ENCODE measurements at places on chromosomes 6 and 20.

DNA sequence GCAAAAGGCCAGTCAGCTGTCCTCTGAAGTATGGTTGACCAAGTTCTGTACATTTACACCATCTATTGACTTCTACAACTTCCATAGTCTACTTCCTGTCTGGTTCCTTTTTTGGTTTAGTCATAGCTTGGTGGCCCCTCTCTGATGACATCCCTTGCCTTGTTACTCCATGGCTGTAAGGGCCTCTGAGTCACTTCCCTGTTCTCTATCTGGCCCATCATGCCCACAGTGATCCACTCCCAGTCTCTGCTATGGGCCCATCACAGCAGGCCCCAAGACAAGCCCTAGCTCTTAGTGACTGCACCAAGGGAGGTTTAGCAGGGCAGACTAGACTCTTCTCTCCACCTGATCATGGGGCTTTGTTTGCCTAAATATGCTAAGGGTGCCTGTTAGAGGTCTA lies 441.6 kb downstream of the HACE1 start:
- no peak for DNase-seq

- no peak for DNase-seq
Measured at GRCh38 chr6:56334937-56335336, 87.6 kb upstream of the COL21A1 start.

DNA sequence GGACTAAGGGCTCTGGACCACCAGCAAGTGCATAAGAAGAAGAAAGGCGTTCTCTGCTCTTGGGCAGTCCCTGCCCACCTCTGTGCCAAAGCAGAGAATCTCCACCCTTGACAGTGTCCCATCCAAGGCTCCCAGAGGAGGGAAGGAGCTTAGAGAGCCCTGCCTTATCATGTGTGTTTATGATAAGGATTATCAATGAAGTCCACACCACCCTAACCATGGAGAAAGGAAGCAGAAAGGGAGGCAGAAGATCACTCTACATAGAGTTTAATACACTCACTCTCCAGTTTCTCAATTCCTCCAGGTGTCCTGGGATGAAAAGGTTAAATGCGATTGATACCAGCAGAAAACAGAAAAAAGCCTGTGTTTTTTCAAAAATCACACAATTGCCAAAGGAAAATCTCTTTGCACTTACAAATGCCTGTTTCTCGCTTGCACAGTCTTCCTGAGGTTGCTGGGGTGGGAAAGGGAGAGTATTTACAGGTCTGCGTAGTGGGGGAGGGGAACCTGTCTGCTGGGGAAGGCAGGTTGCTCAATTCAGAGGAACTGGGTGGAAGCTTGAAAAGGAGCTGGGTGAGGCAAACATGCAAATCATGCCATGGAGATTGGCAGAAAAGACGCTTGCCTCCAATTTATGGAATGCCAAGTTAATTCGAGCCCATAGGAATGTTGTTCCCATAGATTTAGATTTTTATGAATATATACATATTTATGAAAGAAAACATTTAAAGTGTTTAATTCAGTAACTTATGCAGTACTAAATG lies 104.0 kb downstream of the EYA2 start:
- no peak for DNase-seq

DNA sequence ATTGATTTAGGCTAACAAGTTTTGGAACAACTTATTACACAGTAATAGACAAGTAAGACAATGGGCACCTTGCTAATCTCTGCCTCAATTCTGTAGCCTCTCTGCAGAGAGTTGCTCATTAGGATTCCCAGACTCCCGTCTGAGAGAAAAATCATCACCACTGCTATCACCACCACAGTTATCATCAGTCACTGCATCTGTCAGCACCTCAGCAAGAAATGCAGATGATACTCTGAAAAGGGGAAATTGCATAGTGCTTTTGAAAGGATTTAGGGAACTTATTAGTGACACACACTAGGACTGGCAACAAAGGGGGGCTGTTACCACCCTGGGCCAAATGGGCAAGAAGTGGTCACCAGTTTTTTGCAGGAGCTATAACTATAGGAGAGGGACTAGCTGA lies 39.9 kb downstream of the FOXA2 start:
- DNase-seq: no peak

- DNase-seq: no peak
Measured at GRCh38 chr6:158556113-158556512, 3.8 kb upstream of the TMEM181 start.

DNA sequence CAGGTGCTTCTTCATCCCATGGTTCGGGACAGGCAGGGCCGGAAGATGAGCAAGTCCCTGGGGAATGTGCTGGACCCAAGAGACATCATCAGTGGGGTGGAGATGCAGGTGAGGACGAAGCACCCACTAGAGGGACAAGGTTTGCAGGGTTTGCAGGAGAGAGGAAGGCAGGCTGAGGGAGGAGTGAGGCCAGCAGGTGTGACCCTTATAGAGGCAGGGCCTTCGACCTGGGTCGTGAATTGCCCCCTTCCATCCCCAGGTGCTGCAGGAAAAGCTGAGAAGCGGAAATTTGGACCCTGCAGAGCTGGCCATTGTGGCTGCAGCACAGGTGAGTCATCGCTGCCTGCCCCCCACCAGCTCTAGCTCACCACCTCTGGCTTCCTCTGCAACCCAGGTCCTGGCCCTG lies 8.4 kb downstream of the VARS2 start:
- no peak for DNase-seq

DNA sequence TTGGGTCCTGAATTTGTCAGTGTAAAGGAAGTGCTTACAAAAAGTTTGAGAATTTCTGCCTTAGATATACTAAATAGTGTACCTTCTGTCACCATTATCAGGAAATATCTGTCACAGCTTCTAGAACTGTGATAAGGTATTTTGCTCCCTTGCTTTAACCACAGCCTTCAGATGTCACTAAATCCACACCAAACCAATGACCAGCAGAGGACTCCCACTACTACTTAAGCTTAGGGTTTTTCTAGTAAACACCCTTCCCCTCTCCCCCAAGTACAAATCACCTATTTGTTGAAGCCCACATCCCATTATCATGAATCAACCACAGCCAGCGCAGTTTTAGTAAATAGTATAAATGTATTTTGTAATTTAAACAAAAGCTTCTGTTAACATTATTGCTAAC lies 8.6 kb upstream of the JPH2 start:
- DNase-seq: no peak

- DNase-seq: no peak
Measured at GRCh38 chr6:124963416-124963785, 1.2 kb downstream of the RNF217 start.

- no peak for DNase-seq
Measured at GRCh38 chr6:12014027-12014872, 2.1 kb downstream of the HIVEP1 start.
